ENCODE measurements at places on chromosomes 4 and X. TPM values are rescaled to one million over a fixed set of nuclear protein-coding genes. Genes with fewer than 3 reads are reported as not detected.

- no peak for DNase-seq
These were observed 636.9 kb upstream of the BOD1L1 start for GRCh38 chr4:14264437-14264836.

DNA sequence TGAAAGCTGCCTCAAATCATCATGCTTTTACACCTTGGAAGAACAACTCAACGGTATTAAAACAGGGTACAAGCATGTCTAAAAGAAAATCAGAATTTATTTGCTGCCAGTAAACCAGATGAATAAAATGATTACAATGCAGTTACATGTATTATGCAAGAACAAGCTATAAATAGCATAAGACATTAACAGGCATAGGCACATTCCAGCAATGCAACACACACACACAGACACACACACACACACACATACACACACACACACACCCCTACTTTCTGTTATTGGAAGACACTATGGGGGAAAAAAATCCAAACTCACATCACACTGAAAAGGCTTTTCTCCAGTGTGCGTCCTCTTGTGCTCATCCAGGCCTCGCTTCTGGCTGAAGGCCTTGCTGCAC lies 212.5 kb downstream of the PRDM5 start:
- DNase-seq: no peak

- DNase-seq: no peak
These were observed 326.4 kb downstream of the PPP3CA start for GRCh38 chr4:101020956-101021355.

The H2BW2 gene
- 1.7 TPM for total RNA-seq

DNA sequence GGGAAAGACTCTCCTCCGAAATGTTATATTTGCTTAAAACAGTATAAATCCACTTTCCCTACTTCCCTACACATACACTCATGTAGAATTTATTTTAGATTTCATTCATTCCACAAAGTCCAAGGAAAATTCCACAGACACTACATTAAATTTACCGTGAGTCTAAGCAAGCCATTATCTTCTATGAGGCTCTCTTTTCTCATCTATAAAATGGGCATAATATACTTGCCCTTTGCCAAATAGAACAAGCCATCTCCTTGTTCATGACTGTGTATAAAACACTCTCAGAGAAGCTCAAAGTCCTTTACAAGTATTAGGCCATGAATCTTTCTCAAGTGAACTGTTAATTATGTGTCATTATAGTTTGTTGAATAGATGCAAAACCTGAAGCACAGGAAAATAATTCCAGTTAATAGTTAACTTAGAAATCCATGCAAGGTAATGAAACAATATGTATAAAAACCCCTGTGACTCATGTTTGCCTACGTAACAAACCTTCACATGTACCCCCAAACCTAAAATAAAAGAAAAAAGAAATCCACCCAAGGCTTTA lies 10.7 kb downstream of the TEC start:
- DNase-seq: no peak

DNA sequence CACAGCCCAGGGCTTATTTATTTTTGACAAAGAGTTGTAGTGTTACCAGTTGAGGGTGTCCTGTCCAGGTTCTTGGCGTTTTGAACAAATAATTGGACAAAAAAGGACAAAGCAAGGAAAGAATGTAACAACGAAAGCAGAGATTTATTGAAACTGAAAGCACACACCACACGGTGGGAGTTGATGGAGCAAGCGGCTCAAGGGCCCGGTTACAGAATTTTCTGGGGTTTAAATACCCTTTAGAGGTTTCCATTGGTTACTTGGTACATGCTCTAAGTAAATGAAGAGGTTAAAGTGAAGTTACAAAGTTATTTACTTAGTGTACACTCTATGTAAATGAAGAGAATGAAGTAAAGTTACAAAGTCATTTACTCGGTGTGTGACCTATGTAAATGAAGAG lies 27.8 kb upstream of the OPHN1 start:
- no peak for DNase-seq

The ANXA10 gene
- total RNA-seq: 0.71 TPM

DNA sequence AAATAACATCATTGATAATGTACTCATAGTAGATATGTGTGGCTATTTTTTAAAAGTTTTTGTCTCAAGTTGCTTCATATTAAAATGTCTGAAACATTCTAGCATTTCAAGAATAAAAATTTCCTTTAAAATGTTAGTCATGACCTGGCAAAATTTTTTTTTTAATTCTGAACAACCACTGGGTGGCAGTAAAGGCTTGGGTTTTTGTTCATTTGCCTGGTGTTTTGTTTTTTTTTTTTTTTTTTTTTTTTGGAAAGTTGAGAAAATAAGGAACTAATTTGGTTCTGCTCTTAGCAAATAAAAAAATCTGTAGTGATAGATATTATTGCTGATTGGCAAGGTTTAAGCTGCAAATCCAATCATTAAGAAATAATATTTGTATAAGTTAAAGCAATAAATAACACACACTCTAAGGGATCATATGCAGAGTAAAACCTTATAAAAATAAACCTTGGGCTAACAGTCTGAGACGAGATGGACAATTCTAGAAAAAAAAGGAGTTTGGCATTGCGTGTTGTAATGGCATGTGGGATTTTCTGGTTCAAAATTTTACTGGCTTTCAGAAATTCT lies 81.4 kb downstream of the CEP44 start:
- no peak for DNase-seq

DNA sequence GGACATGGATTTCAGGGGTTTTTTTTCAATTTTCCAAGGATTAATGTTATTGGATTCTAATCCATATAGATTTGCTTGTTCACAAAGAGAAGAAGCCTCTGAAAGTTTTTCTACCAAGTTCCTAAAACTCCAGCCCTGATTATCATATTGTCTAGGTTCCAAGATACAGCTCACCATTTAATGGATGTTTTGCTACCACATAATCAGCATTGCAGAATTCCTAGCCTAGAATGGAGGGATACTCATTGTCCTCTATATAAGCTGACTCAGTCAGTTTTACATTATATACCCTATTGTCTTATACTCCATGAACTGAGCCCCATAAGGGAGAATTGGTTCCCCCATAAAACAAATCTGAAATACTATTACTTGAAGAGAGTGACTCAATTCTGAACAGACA lies 664.7 kb upstream of the FAM241A start:
- no peak for DNase-seq

DNA sequence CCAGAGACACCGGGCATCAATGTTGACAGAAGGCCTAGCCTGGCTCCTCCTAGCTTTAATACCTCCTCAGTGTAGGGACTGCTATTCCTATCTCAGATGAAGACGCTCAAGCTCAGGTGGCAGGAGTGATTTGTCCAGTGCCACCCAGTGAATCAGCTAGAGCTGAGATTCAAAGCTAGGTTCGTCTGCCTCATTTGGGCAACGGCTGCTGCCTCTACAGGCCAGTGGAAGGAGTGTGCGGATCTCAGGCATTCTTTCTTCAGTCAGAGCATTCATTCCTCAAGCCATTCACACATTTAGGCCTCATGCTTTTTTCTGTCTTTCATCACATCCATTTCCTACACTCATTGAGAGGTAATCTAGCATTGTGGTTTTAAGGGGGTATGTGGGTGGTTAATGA lies 7.3 kb downstream of the TSR2 start:
- DNase-seq: peak; percentile 28

The AR gene
- 34.3 TPM for total RNA-seq

GRCh38 chrX:112785344-112785743 lies 55.3 kb downstream of the AMOT start:
- DNase-seq: no peak

GRCh38 chr4:3317011-3317655 lies 24.3 kb downstream of the RGS12 start:
- no peak for DNase-seq

- no peak for DNase-seq
These were observed 118.6 kb downstream of the CRLF2 start for GRCh38 chrX:1093586-1094421.

The SMIM10L2A gene
- total RNA-seq: 28.0 TPM

The TMEM47 gene
- 12.7 TPM for total RNA-seq

Measured in testis (tissue), 5 donors.